Mesenchymal stem cell (in vitro differentiated cells and primary cell): ENCODE measurements at places on chromosomes 2 and 18.

DNA sequence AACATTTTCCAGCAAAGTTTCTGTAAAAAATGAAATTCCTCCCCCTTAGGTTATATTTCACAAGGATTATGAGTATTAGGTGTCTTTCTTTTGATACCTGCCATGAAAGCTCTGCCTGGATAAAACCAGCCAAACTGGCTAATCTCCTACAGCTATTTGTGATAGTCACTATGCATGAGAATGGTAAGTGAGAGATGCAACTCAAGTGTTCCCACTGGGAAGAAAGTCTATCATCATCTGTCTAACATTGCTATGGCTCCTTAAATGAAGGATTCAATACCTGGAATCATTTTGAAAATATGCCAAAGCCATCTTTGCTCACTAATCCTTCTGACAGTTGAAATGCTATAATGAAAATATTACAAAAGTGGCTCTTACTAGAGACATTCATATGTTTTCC, 339.9 kb upstream of the LRRTM4 start:
- no peak overlapping the region for H3K4me3 ChIP-seq
- no peaks in the 10 kb centered on the region for H3K4me1 ChIP-seq
- no peaks in the 10 kb centered on the region for H3K36me3 ChIP-seq
- no peaks in the 10 kb centered on the region for H3K27me3 ChIP-seq
- no peak overlapping the region for H3K27ac ChIP-seq

DNA sequence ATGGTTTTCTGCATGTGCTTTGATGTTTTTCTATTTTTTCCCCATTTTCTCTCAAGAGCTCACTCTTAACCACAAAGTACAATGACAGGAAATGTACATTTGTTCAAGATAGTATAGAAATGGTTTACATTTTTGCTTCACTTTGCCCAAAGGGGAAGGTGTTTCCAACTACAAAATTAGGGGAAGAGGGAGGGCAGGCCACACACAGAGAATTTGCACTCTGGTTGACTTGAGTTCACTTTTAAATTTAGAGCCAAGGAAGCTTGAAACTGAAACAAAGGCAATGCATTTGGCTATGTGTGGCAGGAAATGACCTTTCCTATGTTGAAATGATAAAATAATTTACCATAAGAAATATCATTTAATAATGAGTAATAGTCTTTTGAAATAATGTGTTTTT, 19.1 kb upstream of the VIT start:
- H3K27ac ChIP-seq, result no peak overlapping the region
- no peaks in the 10 kb centered on the region for H3K27me3 ChIP-seq
- no peaks in the 10 kb centered on the region for H3K36me3 ChIP-seq
- H3K4me3 ChIP-seq, result no peak overlapping the region

DNA sequence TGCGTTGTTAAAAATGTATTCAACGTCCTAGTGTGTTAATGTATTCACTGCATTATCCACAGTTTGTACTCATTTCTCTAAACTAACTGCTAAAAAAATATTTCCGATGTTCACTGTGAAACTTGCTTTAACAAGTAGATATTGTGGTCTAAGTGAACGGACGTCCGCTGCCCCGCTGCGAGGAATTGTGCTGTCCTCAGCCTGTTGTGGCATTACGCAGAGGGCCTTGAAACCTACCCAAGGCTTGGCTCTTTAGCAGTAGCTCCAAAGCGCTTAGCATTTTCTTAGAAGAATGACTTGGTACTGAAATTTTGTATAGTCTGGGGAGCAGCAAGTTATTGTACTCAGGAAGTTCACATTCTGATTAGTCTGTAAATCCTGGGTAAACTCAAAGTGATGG, 136.5 kb upstream of the SP5 start:
- no peaks in the 10 kb centered on the region for H3K27me3 ChIP-seq
- no peaks in the 10 kb centered on the region for H3K4me1 ChIP-seq
- H3K36me3 ChIP-seq, result no peaks in the 10 kb centered on the region
- DNase-seq, result no peak

GRCh38 chr2:219296631-219297391, 12.4 kb downstream of the PTPRN start:
- H3K4me3 ChIP-seq, result no peak overlapping the region
- peaks cover 9% of the 10 kb centered on the region for H3K4me1 ChIP-seq
- H3K27me3 ChIP-seq, result peaks cover 29% of the 10 kb centered on the region
- DNase-seq, result no peak
- H3K27ac ChIP-seq, result no peak overlapping the region
- H3K36me3 ChIP-seq, result no peaks in the 10 kb centered on the region

GRCh38 chr18:50638884-50639420, 79.1 kb downstream of the MAPK4 start:
- no peaks in the 10 kb centered on the region for H3K36me3 ChIP-seq
- no peak for DNase-seq
- no peak overlapping the region for H3K4me3 ChIP-seq
- no peaks in the 10 kb centered on the region for H3K4me1 ChIP-seq

DNA sequence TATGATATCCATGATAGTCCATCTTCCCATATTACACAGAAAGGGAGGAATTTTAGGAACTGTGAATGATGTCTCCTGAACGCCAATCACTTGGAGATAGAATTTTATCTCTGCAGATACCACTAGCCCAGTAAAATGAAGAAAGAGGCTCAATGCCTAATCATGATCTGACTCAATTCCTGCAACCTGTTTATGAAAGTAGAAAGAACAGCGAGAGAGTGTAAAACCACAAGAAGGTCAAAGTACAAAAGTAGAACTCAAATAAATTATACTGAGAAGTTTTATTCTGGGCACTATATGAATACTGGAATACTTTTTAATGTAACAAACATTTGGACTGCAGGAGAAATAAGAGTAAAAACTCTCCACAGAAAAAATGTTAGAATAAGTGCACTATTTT, 892.1 kb upstream of the DDX18 start:
- no peaks in the 10 kb centered on the region for H3K27me3 ChIP-seq
- DNase-seq, result no peak
- no peak overlapping the region for H3K4me3 ChIP-seq
- no peak overlapping the region for H3K27ac ChIP-seq

DNA sequence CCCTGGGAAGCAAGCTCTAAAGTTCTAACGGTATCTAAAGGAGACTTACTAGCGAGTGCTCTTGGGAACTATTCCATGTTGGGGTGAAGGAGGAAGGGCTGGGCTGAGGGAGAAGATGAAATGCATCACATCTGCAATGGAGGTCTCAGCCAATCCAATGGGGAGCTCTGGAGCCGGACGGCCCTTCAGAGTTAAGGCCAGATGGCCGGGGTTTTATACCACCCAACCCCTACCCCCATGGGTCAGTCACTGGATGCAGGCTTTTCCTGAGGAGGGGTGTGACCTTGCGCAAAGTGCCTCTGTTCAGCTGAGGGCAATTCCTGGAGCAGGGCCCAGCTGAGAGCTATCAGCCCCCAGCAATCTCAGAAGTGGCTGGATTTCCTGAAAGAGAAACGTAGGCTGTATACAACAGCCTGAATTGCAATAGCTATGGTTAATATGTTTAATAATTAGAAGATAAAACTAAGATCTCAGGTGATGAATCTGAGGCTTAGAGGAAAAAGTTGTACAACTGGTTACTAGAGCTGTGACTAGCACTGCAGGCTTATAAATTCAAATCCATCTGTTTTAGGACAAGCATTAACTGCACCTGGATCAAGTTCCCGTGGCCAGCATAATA, 21.6 kb downstream of the EIPR1 start:
- DNase-seq, result no peak
- H3K4me1 ChIP-seq, result peaks cover 2% of the 10 kb centered on the region
- H3K36me3 ChIP-seq, result peaks cover 20% of the 10 kb centered on the region
- H3K27me3 ChIP-seq, result no peaks in the 10 kb centered on the region

DNA sequence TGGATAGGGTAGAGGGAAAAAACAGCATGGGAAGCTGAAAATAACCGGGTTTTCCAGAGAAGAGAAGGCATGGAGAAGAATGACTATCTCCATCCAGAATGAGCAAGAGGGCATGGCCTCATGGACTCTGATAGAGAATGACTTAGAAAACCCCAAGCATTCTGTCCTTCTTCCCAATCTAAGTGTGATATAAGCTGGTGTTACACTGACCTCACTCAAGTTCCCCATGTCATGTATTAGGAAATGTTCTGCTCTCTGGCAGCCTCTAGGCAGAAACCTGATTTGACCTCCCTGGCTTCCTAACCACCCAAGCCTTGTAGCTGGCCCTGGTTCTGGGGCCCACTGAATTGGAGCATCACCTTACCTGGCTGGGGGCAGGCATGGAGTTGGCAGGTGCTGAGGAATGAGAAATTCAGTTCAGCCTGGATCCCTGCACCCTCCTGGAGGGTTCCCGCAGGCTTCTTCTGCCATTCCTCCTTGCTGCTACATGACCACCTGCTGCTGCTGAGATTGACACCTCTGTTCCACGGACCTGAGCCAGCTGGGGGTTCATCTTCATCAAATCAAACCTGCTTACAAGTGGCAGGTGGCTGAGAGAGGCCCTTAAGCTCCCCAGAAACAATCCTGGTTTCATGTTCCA, 5.2 kb upstream of the SIGLEC15 start:
- no peak overlapping the region for H3K27ac ChIP-seq
- peaks cover 6% of the 10 kb centered on the region for H3K4me1 ChIP-seq
- no peaks in the 10 kb centered on the region for H3K36me3 ChIP-seq
- peak overlapping the region; percentile 2 for H3K4me3 ChIP-seq
- DNase-seq, result no peak

DNA sequence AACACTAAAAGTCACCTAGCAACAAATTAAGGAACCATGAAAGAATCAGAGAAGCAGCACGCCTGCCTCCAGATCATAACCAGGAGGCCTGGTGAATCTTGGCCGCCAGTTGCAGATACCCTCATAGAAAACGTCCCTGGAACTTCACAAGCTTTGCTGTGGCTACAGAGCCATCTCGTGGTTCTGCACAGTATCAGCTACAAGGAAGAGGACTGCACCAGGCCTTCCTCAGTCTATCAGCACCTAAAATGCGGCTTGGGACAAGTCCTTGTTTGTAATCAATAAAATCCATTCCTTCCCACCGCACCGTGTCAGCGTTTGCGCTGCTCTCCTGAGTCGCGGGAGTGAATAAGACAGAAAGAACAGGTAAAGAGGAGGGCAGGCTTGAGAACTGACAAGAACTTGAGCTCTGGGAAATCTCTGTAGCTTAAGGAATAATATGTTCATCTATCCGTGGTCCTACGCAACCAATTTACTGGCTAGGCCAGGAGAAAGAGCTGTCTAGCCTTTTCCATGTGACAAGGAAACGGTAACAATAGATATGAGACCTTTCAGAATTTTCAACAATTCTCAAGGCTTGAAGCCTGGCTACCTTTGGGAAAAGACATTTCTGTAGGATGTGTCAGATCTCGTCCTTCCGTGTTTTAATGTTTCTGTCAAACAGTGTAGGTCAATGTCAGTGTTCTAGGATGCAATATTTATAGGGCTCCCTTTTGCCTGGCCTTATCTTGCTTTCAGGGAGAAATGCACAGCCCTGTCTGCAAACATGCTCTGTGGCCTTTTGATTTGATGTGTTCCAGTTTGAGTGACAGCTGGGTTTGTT, 128.5 kb upstream of the RAB12 start:
- no peaks in the 10 kb centered on the region for H3K36me3 ChIP-seq
- H3K27ac ChIP-seq, result no peak overlapping the region
- peaks cover 39% of the 10 kb centered on the region for H3K27me3 ChIP-seq

DNA sequence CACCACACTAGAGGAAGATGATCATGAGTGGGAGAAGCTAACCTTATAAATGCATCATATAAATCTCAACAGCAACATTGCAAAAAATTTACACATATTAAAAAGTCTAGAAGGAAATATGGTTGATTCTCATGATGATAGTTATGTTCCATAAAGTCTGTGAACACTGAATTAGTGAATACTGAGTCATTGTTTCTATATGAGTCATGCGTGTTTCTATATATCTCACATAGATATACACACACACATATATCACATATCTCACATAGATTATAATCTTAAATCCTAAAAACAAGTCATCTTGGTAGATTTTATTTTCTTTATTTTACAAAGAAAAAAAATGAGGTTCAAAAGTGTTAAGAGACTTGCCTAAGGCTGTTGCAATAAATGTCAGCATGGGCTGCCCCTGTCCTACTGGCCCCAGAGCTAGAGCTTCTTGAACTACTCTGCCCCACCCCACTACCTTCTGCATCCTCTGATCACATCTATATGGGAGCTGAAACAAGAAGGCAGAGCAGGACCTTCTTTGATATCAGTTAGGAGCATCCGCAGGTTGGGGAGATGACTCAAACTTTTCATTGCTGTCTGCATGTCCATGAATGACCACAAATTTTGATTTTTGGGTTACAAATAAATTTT, 81.8 kb upstream of the ADAM23 start:
- no peaks in the 10 kb centered on the region for H3K27me3 ChIP-seq
- no peaks in the 10 kb centered on the region for H3K4me1 ChIP-seq
- DNase-seq, result no peak

- H3K4me3 ChIP-seq, result no peak overlapping the region
- H3K27ac ChIP-seq, result no peak overlapping the region
- DNase-seq, result no peak
- peaks cover 61% of the 10 kb centered on the region for H3K36me3 ChIP-seq
- H3K27me3 ChIP-seq, result no peaks in the 10 kb centered on the region
- H3K4me1 ChIP-seq, result peaks cover 28% of the 10 kb centered on the region
Observed at GRCh38 chr2:235054919-235055318, 103.1 kb downstream of the SH3BP4 start.

DNA sequence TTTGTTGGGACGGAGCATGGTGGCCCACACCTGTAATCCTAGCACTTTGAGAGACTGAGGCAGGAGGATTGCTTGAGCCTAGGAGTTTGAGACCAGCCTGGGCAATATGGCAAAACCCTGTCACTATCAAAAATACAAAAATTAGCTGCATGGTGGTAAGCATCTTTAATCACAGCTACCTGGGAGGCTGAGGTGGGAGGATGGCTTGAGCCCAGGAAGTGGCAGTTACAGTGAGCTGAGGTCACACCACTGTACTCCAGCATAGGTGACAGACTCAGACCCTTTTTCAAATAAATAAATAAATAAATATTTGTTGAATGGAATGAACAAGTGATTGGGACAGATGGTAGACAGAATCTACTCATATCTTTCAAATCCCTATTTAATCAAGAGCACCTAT, 5.7 kb upstream of the ITPRIPL1 start:
- H3K36me3 ChIP-seq, result no peaks in the 10 kb centered on the region
- no peak overlapping the region for H3K27ac ChIP-seq
- peaks cover 12% of the 10 kb centered on the region for H3K4me1 ChIP-seq
- no peak overlapping the region for H3K4me3 ChIP-seq

DNA sequence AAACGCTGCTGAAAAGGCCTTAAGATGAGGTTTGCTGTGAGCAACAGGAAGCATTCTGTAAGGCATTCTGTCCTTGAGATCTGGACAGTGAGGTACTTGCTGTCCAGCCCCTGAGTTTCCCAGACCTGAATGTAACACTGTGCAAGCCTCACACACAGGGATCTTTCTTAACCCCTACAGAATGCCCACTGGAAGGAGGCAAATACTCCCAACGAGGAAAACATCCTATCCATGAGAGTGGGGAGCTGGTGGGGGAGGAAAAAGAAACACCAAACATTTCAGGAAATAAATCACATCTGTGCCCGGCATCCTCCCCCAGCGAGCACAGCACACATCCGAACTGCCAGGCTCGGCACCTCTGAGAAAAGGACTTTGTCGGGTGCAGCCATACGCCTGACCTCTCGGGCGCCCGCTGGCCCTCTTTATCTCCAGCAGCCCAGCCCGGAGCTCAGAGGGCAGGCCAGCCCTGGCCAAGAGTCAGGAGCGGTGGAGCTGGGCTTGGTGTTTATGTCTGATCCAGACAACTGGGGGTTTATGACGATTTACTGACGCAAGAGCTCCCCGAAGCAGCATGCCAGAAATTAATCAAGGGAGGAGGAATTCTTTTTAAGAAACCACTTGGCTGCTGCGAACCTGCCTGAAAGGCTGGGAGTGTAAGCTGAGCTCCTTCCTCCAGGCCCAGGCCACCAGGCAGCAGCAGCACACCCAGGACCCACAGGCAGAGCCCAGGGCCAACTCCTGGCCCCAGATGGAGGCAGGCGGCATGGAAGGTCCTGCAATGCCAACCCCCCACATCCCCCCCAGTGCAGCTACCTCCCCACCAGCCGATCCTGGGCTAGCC, 72.2 kb downstream of the HDAC4 start:
- DNase-seq, result peak; percentile 92
- H3K27ac ChIP-seq, result no peak overlapping the region
- no peaks in the 10 kb centered on the region for H3K27me3 ChIP-seq
- peaks cover 24% of the 10 kb centered on the region for H3K4me1 ChIP-seq
